ENCODE measurements at places on chromosomes 2 and 18. TPM values are rescaled to one million over a fixed set of nuclear protein-coding genes. Genes with fewer than 3 reads are reported as not detected.

The ATP8B1 gene
- total RNA-seq: 40.2 TPM

The FSHR gene
- total RNA-seq: 0.11 TPM

The STARD6 gene
- total RNA-seq: 1.2 TPM

The TNFAIP6 gene
- total RNA-seq: 572 TPM

The ST6GAL2 gene
- total RNA-seq: 0.32 TPM

The RAX gene
- not detected for total RNA-seq

The BCL11A gene
- 1.2 TPM for total RNA-seq

The DSEL gene
- total RNA-seq: 49.8 TPM

The TDRD15 gene
- total RNA-seq: under 0.01 TPM

The HAAO gene
- total RNA-seq: 7.1 TPM

The CNGA3 gene
- total RNA-seq: 0.43 TPM

The FAM124B gene
- 0.13 TPM for total RNA-seq

The DPY30 gene
- total RNA-seq: 51.0 TPM

The ANTXR1 gene
- total RNA-seq: 403 TPM

The ELP2 gene
- total RNA-seq: 129 TPM

The C2orf78 gene
- total RNA-seq: not detected

The HJURP gene
- 18.8 TPM for total RNA-seq
